ENCODE measurements at places on chromosomes 5 and 9.

DNA sequence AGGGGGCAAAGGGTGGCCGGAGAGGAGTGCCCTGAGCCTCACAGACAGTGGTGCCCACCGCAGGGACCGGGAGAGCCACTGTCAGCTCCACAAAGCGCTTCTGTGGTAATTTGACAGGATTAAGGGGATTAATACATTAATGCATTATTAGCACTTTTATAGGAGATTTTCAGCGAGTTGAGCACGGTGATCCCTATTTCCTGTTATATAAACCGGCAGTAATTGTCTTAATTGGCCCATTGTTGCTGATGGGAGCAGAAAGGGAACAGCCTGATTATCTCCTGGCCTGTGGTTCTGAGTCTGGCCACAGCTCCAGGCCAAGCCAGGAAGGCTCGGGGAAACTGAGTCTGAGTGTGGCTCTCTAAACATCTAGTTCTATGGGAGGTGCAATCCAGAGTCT lies 423.6 kb downstream of the CDK5RAP2 start:
- DNase-seq: no peak

DNA sequence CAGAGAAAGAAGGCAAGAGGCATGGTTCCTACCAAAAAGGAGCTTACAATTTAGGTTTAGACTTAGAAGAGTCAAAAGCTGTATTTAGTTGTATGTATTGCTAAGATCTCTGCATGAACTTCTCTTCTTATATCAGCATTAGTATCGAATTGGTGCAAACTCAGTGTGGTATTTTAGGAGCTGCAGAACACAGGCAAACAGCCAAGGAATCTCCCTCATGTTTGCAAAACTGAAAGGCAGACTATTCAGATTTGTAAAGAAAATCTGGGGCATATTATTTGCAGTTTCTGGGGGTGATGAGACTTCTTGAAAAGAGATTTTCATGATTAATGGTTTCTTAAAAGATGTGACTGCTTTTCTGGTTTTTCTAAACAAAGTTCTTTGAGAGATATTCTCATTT lies 252.7 kb downstream of the CEMIP2 start:
- no peak for DNase-seq

DNA sequence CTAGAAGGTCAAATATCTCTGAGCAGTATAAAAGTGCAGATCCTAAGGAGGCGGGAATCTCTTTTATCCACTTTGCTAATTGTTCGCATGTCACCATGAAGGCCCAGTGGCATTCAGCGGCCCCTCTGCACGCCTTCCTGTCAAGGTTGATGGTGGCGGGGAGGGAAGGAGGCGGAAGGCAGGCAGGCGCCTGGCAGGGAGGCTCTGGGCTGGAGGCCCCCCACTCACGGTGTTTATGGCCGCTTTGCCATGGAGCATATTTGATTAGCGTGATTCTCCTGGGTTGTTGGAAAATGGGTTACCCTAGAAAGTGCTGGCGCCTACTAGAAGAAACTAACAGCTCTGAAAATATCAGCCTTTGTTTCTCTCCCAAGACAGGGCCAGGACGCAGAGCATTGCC lies 209.6 kb downstream of the FSTL4 start:
- DNase-seq: no peak

GRCh38 chr5:134288610-134289009 lies 62.7 kb upstream of the PPP2CA start:
- DNase-seq: no peak

DNA sequence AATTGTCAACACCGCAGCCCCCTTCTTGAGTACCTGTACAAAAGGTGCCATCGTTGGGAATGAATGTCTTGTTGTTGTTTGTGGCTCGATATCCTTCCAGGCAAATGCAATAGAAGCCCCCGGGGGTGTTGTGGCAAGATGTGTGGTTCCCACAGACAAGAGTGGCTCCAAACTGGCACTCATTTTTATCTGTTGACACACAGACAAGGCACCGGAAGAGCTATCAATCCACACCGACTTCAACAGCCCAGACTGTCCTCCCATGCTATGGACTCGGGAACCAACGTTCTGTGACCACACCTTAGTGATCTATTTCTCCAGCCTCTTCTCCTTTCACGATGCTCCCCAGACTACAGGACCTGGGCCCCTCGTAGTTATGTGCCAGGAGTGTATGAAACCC lies 25.9 kb downstream of the SUSD1 start:
- DNase-seq: no peak

DNA sequence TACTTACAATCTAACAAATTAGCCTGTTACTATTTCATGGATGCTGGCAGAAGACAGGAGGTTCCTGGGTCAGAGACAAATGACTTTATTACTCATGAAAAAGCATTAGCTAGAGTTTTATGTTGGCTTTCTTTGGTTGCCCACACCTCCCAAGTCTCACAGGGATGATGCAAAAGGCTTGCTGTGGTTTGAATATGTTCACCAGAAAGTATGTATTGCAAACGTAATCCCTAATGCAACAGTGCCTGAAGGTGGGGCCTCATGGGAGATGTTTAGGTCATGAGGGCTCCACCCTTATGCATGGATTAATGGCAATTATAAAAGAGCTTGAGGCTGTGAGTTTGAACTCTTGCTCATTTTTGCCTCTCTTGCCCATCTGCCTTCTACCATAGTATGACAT lies 28.5 kb downstream of the DPYSL3 start:
- no peak for DNase-seq

Data from dorsolateral prefrontal cortex (tissue), 122 donors.